GM12864 (cell line): ENCODE measurements at places on chromosomes 2 and 18.

- DNase-seq: no peak
Observed at GRCh38 chr2:9071584-9072124, 68.2 kb upstream of the MBOAT2 start.

DNA sequence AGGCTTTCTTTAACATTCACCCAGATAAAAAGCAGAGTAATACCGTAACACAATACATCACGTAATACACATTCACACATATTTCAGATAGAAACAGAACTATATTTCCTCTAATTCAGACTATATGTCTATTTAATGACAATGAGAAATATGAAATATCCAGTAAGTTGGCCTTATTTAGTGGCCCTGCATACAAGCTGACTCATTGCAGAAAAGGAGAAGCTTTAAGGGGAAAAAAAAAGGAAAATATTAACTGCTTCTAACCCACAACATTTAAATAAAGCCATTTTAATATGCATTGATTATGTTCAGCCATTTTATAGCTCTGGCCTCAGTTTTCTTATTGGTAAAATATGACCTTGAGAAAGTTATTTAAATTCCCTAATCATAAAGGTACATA lies 94.8 kb downstream of the PPP1R1C start:
- DNase-seq: no peak

GRCh38 chr2:197229509-197230443 lies 80.8 kb downstream of the ANKRD44 start:
- no peak for DNase-seq

DNA sequence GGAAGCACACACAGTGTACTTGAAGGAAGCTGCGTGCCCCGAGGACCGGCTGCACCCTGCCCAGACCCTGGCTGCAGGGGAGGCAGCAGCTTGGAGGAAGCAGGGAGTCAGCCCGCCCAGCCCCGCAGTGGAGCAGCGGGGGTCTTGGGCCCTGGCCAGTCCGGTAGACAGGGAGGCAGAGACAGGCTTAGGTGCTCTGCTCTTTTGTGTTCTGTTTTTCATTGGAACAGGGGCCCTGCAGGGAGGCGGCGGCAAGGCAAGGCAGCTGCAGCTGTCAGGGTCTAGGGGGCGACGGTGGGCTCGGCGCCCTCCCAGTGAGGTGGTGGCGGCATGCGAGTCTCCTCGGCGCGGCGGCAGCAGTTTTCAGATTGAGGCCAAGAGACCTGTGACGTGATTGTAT lies 53.3 kb upstream of the TFCP2L1 start:
- no peak for DNase-seq

DNA sequence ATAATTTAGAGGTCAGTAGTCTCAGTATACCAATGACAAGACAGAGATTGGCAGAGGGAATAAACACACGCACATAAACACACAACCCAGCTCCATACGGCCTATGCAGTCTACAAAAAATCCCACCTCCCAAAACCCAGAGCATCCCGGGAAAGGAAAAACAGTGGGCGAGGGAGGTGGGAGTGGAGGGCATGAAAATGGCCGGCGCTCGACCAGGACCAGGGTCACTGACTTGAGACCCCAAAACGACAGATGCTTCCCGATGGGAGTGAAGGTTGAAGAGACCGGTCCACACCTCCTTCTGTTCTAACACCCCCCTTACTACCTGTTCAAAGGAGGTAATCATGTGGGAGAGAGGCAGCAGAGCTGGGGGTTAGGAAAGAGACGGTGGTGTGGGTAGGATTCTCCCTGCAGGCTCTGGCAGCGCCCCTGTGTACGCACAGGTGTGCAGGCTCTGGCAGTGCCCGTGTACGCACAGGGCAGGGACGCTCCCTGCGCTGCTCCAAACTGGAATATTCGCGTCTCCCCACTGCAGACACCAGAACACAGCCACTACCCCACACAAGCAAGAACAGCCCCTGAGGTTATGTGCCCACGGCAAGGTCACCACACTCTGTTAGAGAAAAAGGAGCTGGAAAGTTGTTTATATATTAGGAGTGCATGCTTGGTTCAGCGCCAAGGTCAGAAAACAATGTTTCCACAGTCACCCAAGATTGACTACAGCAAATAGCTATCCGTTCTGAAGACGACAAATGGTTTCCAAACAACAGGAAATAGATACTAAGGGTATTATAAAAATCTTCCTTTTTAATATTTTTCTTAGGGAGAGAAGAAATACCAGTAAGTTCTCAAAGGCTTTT lies 67.9 kb downstream of the EIPR1 start:
- DNase-seq: no peak

GRCh38 chr18:34729264-34729663 lies 19.2 kb downstream of the DTNA start:
- no peak for DNase-seq

- no peak for DNase-seq
Observed at GRCh38 chr2:101951296-101951695, 40.5 kb upstream of the IL1R2 start.

DNA sequence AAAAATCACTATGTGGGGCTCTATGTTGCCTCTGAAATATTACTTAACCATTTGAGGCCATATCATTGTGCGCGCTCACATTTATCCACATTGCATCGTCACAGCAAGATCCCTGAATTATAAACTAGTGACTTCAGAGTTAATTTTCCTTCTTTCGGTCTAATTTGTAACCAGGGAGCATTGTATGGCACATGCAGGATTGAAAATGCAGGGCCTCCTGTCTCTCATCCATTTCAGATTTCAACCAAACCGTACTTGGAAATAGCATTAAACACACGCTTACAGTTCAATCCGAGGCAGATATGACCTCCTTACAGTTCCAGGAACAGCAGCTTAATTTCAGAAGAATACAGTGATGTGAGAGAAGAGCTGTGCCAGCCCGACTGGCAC lies 532 bp downstream of the MYOM1 start:
- DNase-seq: no peak
